ENCODE measurements at places on chromosomes 13 and 19.

DNA sequence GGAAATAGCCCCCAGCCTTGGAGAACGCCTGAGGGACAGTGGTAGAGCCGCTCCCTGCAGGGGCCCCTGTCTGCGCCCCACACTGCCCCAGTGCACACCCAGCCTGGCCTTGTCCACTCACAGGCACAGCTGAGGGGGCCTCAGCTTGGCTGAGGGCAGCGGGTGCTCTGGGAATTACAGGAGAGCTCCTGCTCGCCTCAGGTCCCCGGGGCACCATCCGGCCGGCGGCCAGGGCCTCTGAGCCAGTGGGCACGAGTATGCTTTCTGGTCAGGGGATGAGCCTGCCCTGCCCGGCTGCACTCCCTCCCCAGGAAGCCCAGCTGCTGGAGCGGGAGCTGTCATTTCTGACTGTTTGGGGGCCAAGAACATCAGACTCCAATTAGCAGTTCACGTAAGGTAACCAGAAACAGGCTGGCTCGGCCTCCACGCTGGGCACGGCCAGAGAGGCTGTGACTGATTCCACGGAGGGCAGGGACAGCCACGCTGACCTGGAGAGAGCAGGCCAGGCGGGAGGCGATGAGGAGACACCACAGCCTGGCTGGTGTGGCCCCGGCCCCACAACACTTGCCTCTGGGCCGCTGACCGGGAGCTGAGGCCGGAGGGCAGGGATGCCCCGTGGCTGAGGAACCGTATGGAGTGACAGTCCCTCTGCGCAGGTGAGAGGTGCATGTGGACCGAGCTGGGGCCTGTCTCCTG lies 15.4 kb downstream of the CEBPG start:
- no peak for DNase-seq

- DNase-seq: no peak
Observed at GRCh38 chr19:51071095-51071405, 6.2 kb upstream of the KLK13 start.

DNA sequence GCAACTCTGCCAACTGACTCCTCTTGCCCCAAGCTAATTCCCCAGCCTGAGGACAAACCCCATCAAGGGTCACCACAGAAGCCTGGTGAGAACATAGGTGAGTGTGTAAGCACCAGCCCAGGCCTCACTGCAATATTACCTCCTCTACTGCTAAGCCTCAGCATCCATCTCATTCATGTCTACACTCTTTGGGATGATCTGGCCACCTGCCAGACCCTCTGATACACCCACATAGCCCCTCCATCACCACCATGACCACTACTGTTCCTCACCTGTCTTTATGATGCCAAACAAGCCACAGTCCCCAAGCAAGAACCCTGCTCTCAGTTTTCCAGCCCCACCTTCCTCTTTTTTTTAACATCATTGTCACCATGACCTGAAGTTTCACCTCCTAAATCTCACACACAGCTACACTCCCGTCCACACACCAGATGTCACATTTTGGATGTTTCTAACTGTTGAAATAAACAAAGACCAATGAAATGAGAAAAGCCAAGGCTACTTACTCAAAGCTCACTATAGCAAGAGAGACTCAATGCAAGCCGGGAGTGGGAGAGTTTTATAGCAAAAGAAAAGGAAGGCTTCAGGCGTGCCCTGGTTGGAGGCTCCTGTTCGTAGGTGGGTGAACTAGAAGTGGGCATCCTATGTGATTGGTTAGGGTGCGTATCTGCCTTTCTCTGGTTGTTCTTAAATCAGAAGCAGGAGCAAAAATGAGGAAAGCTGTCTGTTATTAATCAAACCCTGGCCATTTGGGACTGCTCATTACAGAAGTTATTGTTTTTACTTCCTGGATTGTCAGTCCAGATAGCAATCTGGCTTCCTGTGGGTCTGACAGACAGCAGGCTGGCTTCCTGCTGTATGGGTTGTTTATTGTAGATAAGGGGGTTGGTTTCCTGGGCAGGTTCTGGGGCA lies 2.0 kb downstream of the ZNF792 start:
- no peak for DNase-seq

GRCh38 chr19:12757544-12758274 lies 6.1 kb downstream of the BEST2 start:
- no peak for DNase-seq

DNA sequence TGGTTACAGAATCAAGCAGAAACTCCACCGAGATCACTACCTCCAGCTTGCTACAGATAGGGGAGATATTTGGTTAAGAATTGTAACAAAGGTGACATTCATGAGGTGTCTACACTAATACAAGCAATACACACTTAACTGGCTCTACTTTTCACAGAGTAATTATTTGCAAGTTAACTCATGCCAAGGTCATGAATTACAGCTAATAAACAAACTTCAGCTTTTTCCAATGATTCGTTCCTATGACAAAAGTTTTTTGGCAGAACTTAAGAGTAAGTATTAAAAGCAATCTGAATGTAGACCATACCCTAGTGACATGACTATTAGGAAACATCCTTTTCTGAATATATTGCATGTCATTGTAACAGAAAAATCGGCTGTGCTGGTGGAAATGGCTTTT lies 72.1 kb downstream of the LHFPL6 start:
- no peak for DNase-seq

- no peak for DNase-seq
Observed at GRCh38 chr13:103539265-103539664, 473.0 kb upstream of the SLC10A2 start.

- no peak for DNase-seq
Observed at GRCh38 chr13:67854990-67855389, 624.9 kb upstream of the PCDH9 start.

GRCh38 chr19:6712692-6713670 lies 7.5 kb downstream of the C3 start:
- DNase-seq: no peak

DNA sequence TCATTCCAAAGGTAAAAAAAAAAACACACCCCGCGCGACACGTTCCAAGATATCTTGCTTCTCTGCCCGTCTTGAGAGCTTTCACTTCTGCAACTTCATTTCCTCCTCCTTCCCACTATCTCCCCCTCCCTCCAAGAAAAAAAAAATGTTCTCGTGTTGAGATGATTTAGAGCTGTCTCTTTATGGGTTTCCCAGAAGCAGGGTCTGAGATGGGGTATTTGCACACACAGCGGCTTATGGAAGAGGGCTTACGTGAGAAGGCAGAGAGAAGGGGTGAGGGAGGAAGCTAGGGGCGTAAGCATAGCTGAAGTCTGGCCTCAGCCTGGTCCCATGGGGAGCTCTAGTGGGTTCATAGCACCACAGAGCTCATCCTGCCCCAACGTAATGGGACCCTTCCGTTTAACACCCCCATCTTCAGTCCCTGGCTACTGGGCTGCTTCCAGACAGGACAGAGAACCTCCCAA lies 31.3 kb upstream of the USE1 start:
- DNase-seq: no peak

- no peak for DNase-seq
Observed at GRCh38 chr13:93279982-93280381, 53.4 kb downstream of the GPC6 start.

- DNase-seq: no peak
Observed at GRCh38 chr19:18490728-18491127, 31.1 kb downstream of the ELL start.

- DNase-seq: no peak
Observed at GRCh38 chr13:99997702-99998214, 16.2 kb downstream of the ZIC2 start.

GRCh38 chr13:19695428-19695827 lies 62.0 kb downstream of the MPHOSPH8 start:
- no peak for DNase-seq

GRCh38 chr19:49071860-49072547 lies 495 bp downstream of the KCNA7 start:
- no peak for DNase-seq

DNA sequence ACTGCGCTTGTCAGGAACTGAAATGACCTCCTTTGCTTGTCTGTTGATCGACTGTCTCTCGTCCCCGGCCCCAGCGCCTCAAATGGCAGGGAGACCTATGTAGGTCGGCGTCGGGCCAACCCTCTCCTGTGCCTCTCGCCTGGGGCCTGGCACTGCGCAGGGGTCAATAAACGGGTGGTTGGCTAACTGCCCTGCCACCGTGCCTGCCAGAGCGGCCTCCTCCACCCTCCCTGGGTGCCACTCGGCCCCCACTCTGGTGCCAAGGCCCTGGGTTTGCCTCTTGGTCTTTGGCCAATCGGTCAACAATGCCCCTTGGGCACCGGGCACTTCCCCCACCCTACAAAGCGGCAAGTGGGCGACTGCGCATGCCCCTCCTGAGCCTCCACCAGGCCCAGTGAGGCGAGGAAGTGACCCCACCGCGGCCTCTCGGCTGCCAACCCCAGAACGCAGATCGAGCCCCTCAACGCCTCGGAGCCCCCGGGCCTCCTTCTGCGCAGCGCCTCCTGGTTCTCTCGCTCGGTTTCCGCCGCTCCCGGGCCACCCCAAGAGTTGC lies 1.1 kb downstream of the KEAP1 start:
- no peak for DNase-seq

Measured in amniotic stem cell (primary cell).